Retinal pigment epithelial cell (primary cell): ENCODE measurements at places on chromosomes 1 and 21.

DNA sequence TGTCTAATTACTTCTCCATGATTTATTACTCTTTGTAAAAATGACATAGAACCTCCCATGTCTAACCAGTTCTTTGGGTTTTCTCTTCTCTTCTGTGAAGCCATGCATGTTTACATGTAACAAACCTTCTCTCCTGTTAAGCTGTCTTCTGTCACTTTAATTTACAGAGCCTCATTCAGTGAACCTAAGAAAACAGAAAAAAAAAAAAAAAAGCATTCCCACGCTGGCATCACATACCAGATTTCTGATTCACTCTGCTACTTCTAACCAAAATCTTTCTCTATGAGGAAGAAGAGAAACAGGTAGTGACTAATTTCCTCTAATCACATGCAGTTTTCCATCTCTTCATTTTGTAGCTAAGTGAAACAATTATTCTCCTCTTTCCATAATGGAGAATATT, 141.4 kb upstream of the CXADR start:
- DNase-seq, result peak; percentile 61

GRCh38 chr1:22216210-22216883, 73.5 kb upstream of the WNT4 start:
- DNase-seq, result no peak

- DNase-seq, result no peak
Measured at GRCh38 chr1:50973255-50973654, 3.2 kb downstream of the CDKN2C start.

- no peak for DNase-seq
Measured at GRCh38 chr1:47515164-47515789, 77.4 kb downstream of the FOXD2 start.

- DNase-seq, result no peak
Measured at GRCh38 chr21:33244082-33244778, 14.5 kb downstream of the IFNAR2 start.

DNA sequence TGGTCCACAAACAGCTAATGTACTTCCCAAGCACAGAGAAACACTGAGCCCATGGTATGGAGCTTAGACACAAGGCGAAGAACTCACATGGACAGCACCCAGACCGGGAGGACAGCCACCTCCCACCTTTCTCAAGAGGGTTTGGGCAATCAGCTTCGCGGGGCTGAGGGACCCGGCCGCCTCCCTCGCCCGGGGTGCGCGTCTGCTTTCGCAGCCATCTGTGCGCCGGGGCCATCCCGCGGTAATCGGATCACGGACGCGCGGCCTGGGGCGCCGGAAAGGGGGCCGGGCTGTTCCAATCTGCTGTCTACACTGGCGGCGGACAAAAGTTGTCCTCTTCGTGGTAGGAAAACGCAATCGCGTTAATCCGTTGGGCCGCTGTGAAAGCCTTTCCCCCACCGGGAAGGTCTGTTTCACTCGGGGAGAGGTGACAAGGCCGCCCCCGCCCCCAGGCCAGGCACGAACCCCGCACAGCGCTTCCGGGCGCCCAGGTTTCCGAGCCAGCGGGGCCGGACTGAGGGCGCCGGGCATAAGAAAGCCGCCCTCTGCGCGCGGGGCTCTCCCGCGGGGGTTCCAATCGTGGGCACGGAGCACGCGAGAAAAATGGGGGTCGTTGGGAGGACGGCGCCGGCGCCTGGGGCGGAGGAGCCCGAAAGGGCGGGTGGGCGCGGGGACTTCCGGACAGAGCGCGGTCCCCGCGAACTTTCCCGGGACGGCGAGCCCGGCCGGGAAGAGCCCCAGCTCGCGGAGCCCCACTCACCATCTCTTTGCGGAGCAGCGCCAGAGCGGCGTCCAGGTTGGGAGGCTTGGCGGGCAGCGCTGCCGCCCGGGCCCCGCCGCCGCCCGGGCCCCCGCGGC, 664 bp downstream of the FAM89A start:
- DNase-seq, result no peak
